ENCODE measurements at places on chromosomes 7 and 10. TPM values are rescaled to one million over a fixed set of nuclear protein-coding genes. Genes with fewer than 3 reads are reported as not detected.

The MYO1G gene
- 533 TPM for total RNA-seq

The VPS37D gene
- total RNA-seq, result not detected

The FOXP2 gene
- total RNA-seq, result not detected

The HOXA10 gene
- total RNA-seq, result not detected

The TMED4 gene
- total RNA-seq, result 64.5 TPM

The KCP gene
- 0.09 TPM for total RNA-seq

The HACD1 gene
- 0.86 TPM for total RNA-seq

The ST8SIA6 gene
- total RNA-seq, result 0.32 TPM
